Activated T-helper 9 cell treated with anti-CD3 and anti-CD28 coated beads, Interleukin-2, amount 50 U/mL, for 16 hours (primary cell): ENCODE measurements at places on chromosomes 3 and 15.

- DNase-seq: no peak
Measured at GRCh38 chr15:36117296-36117787, 462.1 kb upstream of the CDIN1 start.

GRCh38 chr15:52670087-52670486 is 9.1 kb downstream of the ATOSA start:
- DNase-seq: no peak

- no peak for DNase-seq
Measured at GRCh38 chr3:122217901-122218300, 34.4 kb downstream of the CASR start.

- DNase-seq: no peak
Measured at GRCh38 chr15:40146037-40146436, 14.8 kb upstream of the BUB1B start.

- DNase-seq: no peak
Measured at GRCh38 chr3:48086705-48087104, 70.5 kb upstream of the MAP4 start.

GRCh38 chr15:90131848-90132247 is 29.6 kb upstream of the IDH2 start:
- DNase-seq: no peak

GRCh38 chr3:184635774-184636173 is 74.2 kb downstream of the EPHB3 start:
- DNase-seq: no peak

- DNase-seq: no peak
Measured at GRCh38 chr15:65085207-65085753, 8.7 kb downstream of the KBTBD13 start.

- no peak for DNase-seq
Measured at GRCh38 chr3:37526511-37526910, 335.2 kb upstream of the CTDSPL start.

- DNase-seq: no peak
Measured at GRCh38 chr3:132784502-132785025, 62.4 kb upstream of the NPHP3 start.

- DNase-seq: peak; percentile 41
Measured at GRCh38 chr3:114221165-114221880, 16.1 kb downstream of the ZNF80 start.

GRCh38 chr3:40992023-40992422 is 207.3 kb upstream of the CTNNB1 start:
- no peak for DNase-seq

DNA sequence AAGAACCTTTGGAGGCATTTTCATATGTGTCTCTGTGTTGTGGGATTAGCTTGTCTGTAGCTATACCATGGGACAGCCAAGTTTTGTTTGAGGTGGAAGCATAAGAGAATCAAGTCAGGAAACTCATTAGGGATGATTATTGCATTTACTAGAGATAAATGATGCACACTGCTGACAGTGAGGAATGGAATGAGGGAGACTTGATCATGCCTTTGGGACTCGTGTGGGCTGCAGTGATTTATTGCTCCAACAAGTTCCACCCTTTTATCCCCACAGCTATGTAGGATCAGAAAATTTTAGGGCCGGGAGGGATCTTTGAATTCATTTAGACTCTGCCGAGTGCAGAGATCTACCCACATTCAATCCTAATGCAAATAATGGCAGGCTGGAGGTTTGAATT is 16.3 kb downstream of the ZNF385D start:
- DNase-seq: no peak

DNA sequence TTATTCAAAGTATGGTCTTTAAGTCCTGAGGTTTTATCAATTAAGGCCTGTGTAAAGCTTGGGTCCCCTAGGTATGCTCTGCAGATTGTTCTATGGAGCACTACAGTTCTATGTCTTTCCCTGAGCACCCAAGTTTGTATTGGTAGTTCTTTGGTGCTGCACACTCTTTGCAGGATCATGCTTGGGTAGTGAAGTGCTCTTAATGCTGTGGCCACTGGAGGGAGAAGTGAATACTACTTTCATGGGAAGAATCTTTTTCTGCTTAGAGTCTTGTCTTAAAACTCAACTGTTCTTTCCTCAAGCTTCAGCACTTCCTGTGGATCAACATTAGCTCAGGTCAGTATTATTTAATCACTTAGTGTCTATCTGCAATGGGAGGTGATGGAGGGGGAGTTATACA is 93.6 kb upstream of the CFAP20DC start:
- DNase-seq: no peak

GRCh38 chr15:26295336-26296085 is 432.4 kb upstream of the ATP10A start:
- DNase-seq: no peak

DNA sequence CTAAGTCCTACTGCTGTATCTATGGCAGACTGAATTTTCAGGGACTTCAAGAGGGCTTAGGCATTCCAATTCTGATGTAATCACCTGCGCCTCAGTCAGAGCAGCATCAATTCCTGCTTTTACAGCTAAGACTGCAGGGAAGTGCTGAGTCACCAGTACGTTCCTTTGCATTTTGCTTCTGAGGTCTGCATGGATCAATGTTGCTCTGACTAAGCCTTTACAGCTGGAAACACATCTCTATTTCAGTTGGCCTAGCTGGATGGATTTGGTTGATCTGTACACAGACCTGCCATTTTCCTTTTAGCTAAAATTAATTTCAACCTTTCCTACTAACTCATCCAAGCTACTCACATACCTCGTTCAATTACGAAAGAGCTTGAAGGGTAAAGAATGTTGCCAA is 51.3 kb downstream of the ETV5 start:
- no peak for DNase-seq

GRCh38 chr3:18474202-18474601 is 49.1 kb upstream of the SATB1 start:
- DNase-seq: no peak

GRCh38 chr15:37372064-37372463 is 271.7 kb upstream of the MEIS2 start:
- DNase-seq: no peak

GRCh38 chr3:88038566-88038965 is 20.2 kb downstream of the CGGBP1 start:
- DNase-seq: no peak
